IMR-90 (cell line): ENCODE measurements at places on chromosomes 4 and X. TPM values are rescaled to one million over a fixed set of nuclear protein-coding genes. Genes with fewer than 3 reads are reported as not detected.

GRCh38 chr4:187286525-187286924, 562.9 kb upstream of the FAT1 start:
- peak overlapping the region; percentile 93 for H3K27ac ChIP-seq
- H3K27me3 ChIP-seq = no peaks in the 10 kb centered on the region
- H3K36me3 ChIP-seq = no peaks in the 10 kb centered on the region
- peak; percentile 74 for DNase-seq

GRCh38 chrX:51257490-51257889, 75.1 kb upstream of the NUDT10 start:
- H3K4me3 ChIP-seq = no peak overlapping the region
- no peaks in the 10 kb centered on the region for H3K36me3 ChIP-seq
- H3K4me1 ChIP-seq = no peaks in the 10 kb centered on the region
- no peak for DNase-seq

DNA sequence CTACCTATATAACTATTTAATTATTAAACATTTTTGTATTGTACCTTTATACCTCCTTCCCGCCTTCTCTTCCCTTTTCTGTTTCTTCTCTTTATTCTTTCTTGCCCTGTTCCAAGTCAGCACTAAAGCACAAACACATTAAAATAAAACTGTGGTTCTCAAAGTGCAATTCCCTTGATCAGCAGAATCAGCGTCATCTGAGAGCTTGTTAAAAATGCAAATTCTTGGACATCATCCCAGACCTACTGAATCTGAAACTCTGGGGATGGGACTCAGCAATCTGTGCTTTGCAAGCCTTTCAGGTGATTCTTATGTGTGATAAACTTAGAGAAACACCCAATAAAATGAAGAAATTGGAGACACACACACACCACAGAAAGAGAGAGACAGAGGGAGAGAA, 178.4 kb upstream of the BMP3 start:
- no peaks in the 10 kb centered on the region for H3K36me3 ChIP-seq
- DNase-seq = no peak
- H3K4me3 ChIP-seq = no peak overlapping the region

DNA sequence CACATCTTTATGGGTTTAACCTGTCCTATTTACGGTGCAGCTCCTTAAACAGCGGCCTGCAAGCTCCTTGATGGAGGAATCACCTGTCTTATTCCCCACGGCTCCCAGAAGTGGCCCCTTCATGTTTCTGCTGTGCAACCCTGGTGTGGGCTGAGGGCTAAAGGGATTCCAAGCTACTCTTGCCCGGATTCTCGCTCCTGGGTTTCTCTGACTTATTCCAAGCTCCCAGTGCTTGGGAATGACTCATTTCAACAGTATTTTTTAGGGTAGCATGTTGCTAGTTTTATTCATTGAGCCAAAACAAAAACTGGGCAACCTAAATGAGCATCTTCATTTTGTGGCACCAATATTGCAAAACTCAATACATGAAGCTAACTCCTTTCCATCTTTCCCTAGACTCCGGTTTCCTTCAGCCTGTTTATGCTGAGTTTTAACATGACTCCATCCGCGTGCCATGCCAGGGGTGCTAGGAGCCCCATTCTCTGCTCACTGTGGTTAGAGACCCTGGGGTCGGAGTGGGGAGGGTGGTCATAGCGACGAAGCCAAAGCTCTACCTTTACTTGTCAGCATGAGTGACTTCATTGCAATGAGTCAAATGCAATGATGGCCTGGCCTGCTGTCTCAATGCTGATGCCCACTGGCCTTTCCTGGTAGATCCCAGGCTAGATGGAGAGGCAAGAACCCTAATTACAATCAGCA, 349.7 kb downstream of the NR3C2 start:
- no peaks in the 10 kb centered on the region for H3K27me3 ChIP-seq
- H3K36me3 ChIP-seq = no peaks in the 10 kb centered on the region
- H3K4me3 ChIP-seq = no peak overlapping the region
- H3K4me1 ChIP-seq = no peaks in the 10 kb centered on the region
- no peak overlapping the region for H3K27ac ChIP-seq

GRCh38 chrX:23344238-23344903, 9.7 kb downstream of the PTCHD1 start:
- no peaks in the 10 kb centered on the region for H3K4me1 ChIP-seq
- no peak overlapping the region for H3K27ac ChIP-seq
- no peaks in the 10 kb centered on the region; the same call in 1 of the 2 replicates for H3K27me3 ChIP-seq
- no peaks in the 10 kb centered on the region for H3K36me3 ChIP-seq
- no peak for DNase-seq

DNA sequence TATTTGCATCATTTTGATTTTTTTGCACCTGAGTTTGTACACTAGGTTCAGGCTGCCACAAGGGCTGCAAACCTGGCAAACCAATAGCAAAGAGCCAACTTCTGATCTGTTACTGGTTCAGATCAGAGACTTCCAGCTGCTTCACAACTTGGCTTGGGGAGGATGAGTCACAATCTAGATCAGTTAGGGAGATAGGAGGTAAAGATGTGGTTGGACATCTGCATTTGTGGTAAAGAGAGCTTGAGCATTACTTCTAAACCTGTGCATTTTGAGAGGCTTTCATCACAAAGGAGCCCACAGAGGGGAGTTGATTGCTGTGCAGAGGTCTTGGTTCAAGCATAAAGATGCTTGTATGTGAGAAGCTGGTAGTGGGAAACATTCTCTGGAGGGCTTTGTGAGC, 34.5 kb downstream of the LINC00632 start:
- DNase-seq = no peak
- H3K36me3 ChIP-seq = no peaks in the 10 kb centered on the region
- no peak overlapping the region for H3K4me3 ChIP-seq
- H3K27ac ChIP-seq = no peak overlapping the region
- no peaks in the 10 kb centered on the region for H3K27me3 ChIP-seq

DNA sequence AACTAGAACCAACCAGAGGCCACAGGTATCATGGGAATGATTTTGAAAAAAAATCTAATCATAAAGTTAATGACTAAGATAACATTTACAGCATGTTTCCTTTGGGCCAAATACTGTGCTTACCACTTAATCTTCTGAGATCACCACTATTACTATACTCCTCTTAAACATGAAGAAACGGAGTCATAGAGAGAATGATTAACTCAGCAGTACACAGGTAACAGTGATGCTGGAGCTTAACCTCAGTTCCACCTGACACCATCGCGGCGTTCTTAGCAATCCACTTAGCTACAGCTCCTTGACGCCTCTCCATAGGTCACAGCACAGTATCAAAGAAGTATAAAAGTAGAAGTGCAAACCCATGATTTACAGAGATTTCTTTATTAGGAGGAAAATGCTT, 592.6 kb upstream of the SLIT2 start:
- no peaks in the 10 kb centered on the region for H3K27me3 ChIP-seq
- DNase-seq = no peak
- no peak overlapping the region for H3K27ac ChIP-seq
- H3K36me3 ChIP-seq = no peaks in the 10 kb centered on the region
- no peak overlapping the region for H3K4me3 ChIP-seq

GRCh38 chrX:140933016-140933415, 69.4 kb upstream of the SPANXB1 start:
- DNase-seq = no peak
- H3K27me3 ChIP-seq = no peaks in the 10 kb centered on the region
- H3K27ac ChIP-seq = no peak overlapping the region

DNA sequence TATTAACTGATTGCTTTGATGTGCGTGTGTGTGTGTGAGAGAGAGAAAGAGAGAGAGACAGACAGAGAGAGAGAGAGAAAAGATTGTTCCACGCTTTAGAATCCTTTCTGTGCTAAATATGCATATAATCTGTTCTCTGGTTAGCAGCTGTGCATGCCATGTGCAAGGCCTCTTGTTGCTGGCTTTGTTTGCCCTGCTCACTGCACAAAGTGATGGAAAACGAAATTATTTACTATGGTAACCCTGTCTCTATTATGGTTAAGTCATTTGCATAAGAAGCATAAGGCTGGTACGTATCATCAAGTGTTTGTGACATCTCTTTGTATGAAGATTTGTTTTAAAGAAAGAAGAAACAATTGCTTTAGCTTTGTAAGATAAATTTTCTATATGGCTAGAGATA, 190.2 kb upstream of the POF1B start:
- no peak overlapping the region for H3K27ac ChIP-seq
- H3K27me3 ChIP-seq = no peaks in the 10 kb centered on the region
- H3K4me3 ChIP-seq = no peak overlapping the region
- H3K4me1 ChIP-seq = no peaks in the 10 kb centered on the region
- H3K36me3 ChIP-seq = no peaks in the 10 kb centered on the region

The SULT1E1 gene
- not detected in 2 replicates for total RNA-seq
